Activated naive CD8-positive, alpha-beta T cell treated with anti-CD3 and anti-CD28 coated beads for 36 hours (primary cell): ENCODE measurements at places on chromosomes 5 and 9. TPM values are rescaled to one million over a fixed set of nuclear protein-coding genes. Genes with fewer than 3 reads are reported as not detected.

PHYKPL gene
- total RNA-seq, result 47.4 TPM

POU5F2 gene
- 0.27 TPM for total RNA-seq

NTRK2 gene
- total RNA-seq, result 0.02 TPM

FSD1L gene
- 2.1 TPM for total RNA-seq

KIF12 gene
- not detected for total RNA-seq

ADGRV1 gene
- total RNA-seq, result not detected

NDST1 gene
- total RNA-seq, result 7.3 TPM

CFAP157 gene
- not detected for total RNA-seq

CTSV gene
- total RNA-seq, result 0.20 TPM

ALDH1A1 gene
- total RNA-seq, result not detected

THBS4 gene
- 0.41 TPM for total RNA-seq

CNTFR gene
- not detected for total RNA-seq

BTNL9 gene
- not detected for total RNA-seq

TAF1L gene
- total RNA-seq, result 0.04 TPM

GRIN3A gene
- total RNA-seq, result not detected

TLE4 gene
- 30.1 TPM for total RNA-seq

ASPN gene
- total RNA-seq, result not detected

WDR55 gene
- total RNA-seq, result 38.9 TPM

STPG3 gene
- not detected for total RNA-seq

PLPP1 gene
- 23.1 TPM for total RNA-seq

OCLN gene
- total RNA-seq, result 0.43 TPM

NTNG2 gene
- total RNA-seq, result 1.2 TPM

GDNF gene
- total RNA-seq, result not detected

SOHLH1 gene
- total RNA-seq, result not detected

DMRT3 gene
- not detected for total RNA-seq

FOXD4L3 gene
- not detected for total RNA-seq

SQSTM1 gene
- total RNA-seq, result 117 TPM

SLC6A7 gene
- total RNA-seq, result not detected

PCDHB13 gene
- not detected for total RNA-seq

SV2C gene
- total RNA-seq, result not detected

GFI1B gene
- not detected for total RNA-seq

NIPSNAP3A gene
- 11.2 TPM for total RNA-seq

FYB1 gene
- 71.3 TPM for total RNA-seq

PCDHGA3 gene
- not detected for total RNA-seq

LOX gene
- total RNA-seq, result not detected

FOXI1 gene
- not detected for total RNA-seq

PRR16 gene
- total RNA-seq, result not detected

ANKRD31 gene
- 0.99 TPM for total RNA-seq

EDIL3 gene
- total RNA-seq, result not detected
